CD4-positive, alpha-beta T cell (primary cell): ENCODE measurements at places on chromosomes 1 and 21.

DNA sequence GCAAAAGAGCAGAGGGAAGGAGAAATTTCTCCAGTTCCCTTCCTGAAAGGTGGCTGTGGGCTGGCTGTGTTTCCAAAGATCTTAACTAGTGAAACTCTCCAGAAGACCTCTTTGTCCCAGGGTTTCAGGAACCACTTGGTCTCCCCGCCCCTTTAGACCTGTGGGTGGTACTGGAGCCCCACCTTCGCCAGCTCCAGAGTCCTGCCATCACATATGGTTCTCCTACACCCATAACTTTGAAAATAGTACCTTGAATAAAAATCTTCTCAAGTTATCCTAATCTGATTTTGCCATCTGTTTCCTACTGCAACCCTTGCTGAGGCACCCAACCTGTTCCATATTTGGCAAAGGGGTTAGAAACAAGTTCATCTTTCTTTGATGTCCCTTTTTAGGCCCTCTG is 303.9 kb downstream of the SEC16B start:
- DNase-seq = no peak

DNA sequence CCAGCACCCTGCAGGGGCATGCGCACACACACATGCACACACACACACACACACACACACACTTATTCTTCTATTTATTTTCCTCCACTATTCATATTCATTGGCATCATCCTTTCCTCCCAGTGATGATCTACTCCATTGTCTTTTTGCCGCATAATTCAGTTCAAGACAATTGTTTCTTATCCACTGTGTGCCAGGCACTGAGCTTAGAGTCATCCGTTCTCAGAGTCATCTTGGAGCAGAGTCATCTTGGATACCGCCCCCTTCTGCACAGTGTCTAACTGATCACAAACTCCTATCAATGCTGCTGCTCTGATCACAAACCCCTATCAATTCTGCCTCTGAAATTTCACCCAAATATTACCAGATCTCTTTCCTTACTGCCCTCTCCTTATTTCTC is 102.8 kb upstream of the PROX1 start:
- no peak for DNase-seq

DNA sequence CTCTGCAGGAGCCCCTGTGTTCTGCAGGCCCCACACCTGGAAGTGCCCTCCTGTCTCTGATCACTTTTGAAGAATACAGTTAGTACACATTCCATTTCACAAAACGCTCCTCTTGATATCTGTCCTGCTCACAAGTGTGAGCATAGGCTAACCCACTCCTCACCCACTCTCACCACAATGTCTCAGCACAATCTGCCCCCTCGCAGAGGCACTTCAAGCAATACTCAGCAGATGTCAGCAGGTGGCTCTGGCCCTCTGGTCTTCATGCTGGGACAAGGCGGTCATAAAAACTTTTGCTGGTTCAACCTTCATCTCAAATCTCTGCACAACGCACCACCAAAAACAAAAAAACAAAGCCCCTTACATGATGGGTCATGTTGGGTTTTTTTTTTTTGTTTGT is 671.2 kb downstream of the MATN1 start:
- no peak for DNase-seq

- DNase-seq = no peak
Measured at GRCh38 chr1:173937062-173937461, 19.9 kb upstream of the SERPINC1 start.

DNA sequence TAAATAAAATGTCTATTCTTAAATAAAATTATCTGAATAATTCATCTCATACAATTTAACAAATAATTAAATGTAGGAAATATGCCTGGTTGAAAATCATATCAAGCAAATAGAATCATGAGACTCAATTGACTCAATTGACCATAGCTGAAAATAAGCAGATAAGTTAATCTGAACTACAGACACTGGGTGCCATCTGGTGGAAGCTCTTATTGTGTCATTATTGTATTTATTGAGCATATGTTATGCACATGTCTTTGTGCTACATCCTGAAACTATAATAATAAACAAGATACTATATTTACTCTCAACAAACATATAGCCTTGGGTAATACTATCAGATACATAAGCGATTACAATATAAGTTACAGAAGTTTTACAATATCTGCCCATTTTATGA is 41.0 kb downstream of the BRINP3 start:
- no peak for DNase-seq

DNA sequence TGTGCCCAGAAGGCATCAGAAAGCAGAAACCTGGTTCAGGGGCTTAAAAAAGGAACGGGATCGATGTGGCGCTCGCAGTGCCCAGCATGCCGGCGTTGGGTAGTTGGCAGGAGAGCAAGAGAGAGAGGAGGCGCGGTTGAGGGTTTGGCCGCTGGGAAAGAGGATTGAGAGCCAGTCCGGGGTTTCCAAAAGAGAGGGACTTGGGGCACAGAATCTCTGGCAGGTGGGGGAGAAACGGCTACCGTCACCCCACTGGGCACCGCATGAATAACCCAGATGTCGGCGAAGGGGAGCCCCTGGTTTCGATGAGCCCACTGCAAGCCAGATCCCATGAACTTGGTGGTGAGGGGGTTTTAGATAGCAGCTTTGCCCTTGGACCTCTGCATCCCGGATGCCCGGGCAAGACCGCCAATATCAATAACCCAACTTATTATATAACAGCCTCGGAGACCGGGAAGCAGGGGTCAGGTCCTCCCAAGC is 60.4 kb upstream of the ACOT11 start:
- DNase-seq = no peak

DNA sequence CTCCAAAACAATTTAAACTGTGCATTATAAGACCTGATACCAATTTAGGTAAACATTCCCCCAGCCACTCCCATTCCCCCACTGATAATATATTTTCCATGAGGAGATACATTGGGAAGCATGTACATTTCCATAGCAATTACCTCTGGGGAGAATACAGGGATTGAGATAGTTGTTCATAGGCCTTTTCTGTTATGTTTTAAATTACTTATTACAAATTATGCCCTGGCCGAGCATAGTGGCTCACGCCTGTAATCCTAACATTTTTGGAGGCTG is 4.4 kb downstream of the ASAP3 start:
- DNase-seq = no peak

- no peak for DNase-seq
Measured at GRCh38 chr1:243663651-243664050, 186.4 kb downstream of the AKT3 start.

GRCh38 chr1:239125893-239126292 is 260.5 kb upstream of the CHRM3 start:
- no peak for DNase-seq

- no peak for DNase-seq
Measured at GRCh38 chr1:245475126-245475525, 320.3 kb downstream of the KIF26B start.

DNA sequence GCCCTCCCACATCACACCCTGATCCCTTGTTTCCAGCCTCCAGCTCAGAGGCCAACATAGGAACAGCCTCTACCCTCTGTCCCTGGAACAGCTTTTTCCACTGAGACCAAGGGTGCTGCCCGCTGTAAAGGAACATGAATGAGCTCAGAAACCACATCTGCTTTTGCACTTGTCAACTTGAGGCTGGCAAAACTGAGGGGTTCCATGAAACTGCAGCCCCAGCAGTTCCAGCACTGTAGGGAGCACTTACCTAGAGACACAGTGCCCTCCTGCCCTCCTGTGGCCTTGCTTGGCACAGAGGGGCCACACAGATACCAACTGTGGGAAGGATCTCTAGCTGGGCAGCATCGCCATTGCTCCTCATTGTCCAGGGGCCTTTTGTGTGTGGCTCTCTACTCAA is 51.7 kb downstream of the ITPKB start:
- peak; percentile 52 for DNase-seq

- no peak for DNase-seq
Measured at GRCh38 chr1:35851132-35851869, 31.7 kb upstream of the AGO1 start.

GRCh38 chr1:198681831-198682759 is 43.3 kb downstream of the PTPRC start:
- DNase-seq = peak; percentile 63

- peak; percentile 36 for DNase-seq
Measured at GRCh38 chr1:66445492-66446181, 88.3 kb upstream of the SGIP1 start.

GRCh38 chr1:114026797-114027196 is 47.5 kb downstream of the OLFML3 start:
- DNase-seq = no peak

- no peak for DNase-seq
Measured at GRCh38 chr21:27595716-27596115, 628.8 kb upstream of the ADAMTS5 start.

DNA sequence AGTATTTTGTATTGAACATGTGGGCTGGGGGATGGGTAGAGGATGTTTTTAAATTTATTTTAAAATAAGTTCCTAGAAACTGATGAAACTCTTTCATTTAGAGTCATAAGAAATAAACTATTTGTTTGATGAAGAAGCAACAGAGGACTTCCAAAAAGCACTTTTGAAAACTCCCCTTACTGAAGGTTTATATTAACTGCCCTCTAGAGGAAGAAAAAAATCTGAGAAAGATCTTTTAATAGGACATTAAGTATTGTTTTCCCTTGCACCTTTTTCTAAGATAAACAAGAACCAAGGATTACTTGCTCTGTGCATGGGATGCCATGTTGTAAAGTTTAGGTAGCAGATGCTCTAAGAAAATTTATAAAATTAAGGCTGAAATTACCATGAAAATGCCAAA is 14.1 kb downstream of the DISP1 start:
- DNase-seq = no peak

GRCh38 chr1:162734047-162734446 is 56.5 kb upstream of the HSD17B7 start:
- no peak for DNase-seq

- DNase-seq = no peak
Measured at GRCh38 chr1:40973912-40974311, 5.6 kb upstream of the CTPS1 start.

DNA sequence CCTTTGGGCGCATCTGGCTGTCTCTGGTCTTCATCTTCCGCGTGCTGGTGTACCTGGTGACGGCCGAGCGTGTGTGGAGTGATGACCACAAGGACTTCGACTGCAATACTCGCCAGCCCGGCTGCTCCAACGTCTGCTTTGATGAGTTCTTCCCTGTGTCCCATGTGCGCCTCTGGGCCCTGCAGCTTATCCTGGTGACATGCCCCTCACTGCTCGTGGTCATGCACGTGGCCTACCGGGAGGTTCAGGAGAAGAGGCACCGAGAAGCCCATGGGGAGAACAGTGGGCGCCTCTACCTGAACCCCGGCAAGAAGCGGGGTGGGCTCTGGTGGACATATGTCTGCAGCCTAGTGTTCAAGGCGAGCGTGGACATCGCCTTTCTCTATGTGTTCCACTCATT is 2.2 kb upstream of the GJB4 start:
- DNase-seq = no peak

DNA sequence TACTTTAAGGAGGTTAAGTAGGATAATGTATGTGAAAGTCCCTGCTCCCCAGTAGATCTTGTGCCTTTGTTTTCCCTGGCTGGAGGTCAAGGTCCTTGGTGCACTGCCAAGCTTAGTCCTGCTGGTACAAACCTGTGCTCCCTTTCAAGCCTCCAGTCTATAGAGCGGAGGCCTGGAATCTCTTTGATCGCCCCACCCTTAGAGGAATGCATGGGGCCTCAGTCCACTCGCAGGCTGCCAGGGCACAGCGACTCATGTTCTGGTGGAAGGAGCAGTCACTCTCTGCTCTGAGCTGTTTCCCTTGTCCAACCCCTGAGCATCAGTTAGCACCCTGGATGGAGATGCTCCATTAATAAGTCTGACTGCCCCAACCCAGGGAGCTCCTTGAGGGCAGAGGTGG is 121.8 kb downstream of the HMGB4 start:
- DNase-seq = no peak

- peak; percentile 11 for DNase-seq
Measured at GRCh38 chr1:50735443-50735842, 224.6 kb downstream of the FAF1 start.

- no peak for DNase-seq
Measured at GRCh38 chr1:88061492-88062177, 622.4 kb upstream of the PKN2 start.

- DNase-seq = no peak
Measured at GRCh38 chr1:159895836-159896545, 4.0 kb downstream of the CFAP45 start.

DNA sequence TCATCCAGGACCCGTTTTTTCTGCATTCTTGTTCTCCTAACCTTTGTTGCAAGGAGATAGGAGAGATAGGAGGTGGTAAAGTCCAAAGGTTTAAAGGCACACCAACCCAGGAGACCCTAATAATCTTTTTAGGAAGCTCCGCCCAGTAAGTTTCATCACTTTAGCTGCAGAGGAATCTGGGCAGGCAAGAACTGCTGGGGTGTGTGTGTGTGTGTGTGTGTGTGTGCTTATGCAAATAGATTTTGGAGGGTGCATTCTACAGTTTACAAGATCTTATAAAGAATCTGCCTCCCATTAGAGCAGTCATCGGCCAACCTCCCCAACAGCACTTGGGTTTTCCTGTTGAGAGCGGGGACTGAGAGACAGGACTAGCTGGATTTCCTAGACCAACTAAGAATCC is 3.9 kb upstream of the IL10 start:
- no peak for DNase-seq
